ENCODE measurements at places on chromosomes 1 and 21.
A peak's percentile ranks its signal among the peaks of the same experiment; 100 is the strongest.

DNA sequence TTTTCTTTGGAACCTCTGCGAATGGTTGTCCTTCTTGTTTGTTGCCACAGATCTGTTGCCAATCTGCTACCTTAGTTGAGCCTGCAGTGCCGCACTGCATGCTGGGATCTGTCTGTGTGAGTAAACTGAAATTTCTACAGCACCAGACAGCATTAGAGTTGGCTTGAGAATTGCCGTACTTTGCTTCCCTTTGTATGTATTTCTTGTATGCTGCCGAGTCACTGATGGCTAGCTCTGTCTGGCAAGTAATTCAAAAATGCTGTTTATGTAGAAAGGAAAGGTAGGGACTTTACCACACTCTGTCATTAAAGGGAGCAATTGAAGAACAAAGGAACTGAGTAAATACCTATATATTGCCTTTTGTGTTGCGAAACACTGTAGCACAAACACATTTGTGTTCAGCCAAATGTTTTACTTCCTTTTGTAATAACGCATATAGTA, 857.4 kb downstream of the USP25 start:
- DNase-seq = peak; percentile 48

DNA sequence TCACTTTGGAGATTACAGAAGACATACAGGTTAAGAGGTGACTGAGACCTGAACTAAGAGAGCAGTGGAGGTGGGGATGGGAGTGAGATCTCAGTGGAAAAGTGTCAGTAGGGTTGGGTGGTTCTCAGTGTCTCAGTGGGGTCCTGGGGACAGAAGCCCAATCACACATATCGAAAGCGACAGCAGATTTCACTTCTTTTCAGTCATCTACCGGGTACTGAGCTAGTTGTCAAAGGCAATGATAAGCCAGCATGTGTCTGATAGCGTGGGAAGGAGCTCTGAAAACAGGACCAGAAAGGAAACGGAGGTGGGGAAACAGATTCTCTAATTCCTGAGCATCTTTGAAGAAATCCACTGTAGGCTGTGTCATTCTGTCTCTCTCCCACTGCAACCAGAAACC, 59.5 kb downstream of the RHOU start:
- DNase-seq = no peak

DNA sequence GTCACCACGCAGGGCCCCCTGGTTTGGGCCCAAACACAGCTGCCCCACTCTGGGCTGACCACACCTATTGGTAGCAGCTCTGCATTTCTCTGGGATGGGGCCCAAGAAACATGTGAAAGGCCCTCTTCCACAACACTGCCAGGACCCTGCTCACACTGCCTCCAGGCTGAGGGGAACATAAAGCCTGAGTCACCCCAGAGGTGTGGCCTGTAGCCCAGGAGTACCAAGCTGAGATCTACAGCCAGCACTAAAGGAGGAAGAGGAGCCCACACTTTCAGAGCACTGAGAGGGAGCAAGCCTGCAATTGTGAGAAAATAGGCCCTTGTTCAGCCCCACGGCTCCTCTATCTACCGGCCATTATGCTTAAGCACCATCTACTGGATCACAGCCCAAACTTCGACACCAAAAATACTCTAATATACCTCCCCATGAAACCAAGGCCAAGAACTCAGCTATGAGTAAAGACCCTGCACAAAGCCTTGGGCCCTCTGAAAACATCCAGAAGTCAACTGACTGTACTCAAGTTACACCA, 14.4 kb upstream of the OR2T10 start:
- DNase-seq = no peak

GRCh38 chr1:110150330-110151174, at the start of gene SLC6A17:
SLC6A17 (plus strand) TSS chr1:110150494; CDS start chr1:110166930, 16,436 bp downstream.
- no peak for DNase-seq

All from left colon (tissue), 2 donors.